ENCODE measurements at places on chromosomes 16 and 17.

DNA sequence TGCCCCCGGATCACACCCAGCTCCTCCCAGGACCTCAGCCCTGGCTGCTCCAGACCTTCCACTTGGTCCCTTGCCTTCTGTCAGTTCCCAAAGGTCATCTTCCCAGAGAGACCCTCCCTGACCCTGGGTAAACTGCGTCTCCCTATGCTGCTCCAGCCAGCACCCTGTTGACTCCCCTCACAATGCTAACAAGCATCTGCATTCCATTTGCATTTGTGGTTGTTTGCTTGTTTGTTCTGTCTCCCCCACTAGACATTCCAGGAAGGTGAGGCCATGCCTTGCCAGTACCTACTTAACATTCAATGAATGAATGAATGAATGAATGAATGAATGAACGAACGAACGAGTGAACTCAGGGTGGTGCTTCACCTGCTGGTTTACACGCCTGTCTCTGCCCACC is 171.2 kb downstream of the WSCD1 start:
- no peak for DNase-seq

DNA sequence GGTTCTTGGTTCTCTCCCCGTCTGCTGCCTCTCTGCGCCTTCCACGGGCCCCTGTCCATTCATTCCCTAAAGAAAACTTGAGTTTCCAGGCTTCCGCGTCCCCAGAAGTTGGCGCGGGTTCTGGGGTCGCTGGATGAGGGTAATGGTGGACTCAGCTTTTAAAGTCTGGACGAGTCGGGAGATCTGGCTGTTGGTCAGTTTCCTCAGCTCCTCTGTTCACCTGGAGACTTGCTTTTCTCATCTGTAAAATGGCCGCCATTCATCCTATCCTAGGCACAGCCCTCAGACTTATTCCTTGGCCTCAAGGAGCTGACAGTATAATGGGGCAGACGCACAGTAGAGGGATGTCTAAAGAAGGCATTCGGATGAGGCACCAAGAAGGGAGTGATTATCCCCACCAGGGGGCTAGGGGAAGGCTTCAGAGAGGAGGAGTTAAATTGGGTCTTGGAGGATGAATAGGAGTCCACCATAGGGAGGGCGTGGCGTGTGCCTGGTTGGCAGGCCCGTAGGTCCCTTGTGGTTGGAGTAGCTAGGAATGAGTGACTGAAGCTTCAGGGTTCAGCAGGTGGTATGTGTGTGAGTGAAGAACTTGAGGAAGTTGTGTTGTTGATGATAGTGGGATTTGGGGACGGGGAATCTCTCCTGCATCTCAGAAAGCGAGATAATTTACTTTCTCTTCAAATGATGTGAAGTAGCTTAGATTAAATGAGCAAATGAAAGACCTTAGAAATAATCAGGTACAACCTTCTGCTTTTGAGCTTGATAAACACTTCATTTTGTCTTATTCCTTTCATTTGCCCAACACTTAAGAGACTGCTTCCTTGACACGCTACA is 652 bp downstream of the VPS35L start:
- DNase-seq = no peak

DNA sequence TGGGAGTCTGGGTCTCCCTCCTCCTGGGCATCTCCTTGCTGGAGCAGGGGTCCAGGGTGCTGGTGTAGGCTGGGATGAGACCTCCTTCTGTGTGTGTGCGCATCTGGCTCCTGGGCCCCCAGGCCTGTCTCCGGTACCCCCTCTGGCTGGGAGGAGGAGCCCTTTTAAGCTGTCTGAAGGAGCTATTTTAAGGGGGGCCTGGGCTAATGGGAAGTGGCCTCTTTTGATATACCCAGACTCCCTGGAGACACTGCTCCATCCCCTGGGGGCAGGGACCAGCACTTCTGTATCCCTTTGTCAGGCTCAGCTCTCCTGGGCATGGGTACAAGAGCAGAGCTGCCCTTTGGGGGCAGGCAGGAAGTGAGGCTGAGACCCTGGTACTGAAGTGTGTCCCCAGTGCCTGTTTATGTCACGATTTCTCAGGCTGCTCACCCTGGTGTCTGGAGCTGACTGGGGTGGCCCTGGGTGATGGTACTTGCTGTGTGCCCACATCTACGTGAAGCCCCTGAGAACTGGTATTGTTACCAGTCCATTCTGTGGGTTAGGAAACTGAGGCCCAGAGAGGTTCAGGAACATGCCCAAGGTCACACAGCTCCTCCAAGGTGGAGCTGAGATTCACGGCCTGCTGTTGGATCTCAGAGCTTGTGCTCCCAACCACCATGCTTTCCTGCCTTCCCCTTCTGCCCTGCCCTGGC is 6.5 kb downstream of the ADCY7 start:
- no peak for DNase-seq

GRCh38 chr17:80798595-80799537 is 192.8 kb upstream of the CHMP6 start:
- DNase-seq = no peak

DNA sequence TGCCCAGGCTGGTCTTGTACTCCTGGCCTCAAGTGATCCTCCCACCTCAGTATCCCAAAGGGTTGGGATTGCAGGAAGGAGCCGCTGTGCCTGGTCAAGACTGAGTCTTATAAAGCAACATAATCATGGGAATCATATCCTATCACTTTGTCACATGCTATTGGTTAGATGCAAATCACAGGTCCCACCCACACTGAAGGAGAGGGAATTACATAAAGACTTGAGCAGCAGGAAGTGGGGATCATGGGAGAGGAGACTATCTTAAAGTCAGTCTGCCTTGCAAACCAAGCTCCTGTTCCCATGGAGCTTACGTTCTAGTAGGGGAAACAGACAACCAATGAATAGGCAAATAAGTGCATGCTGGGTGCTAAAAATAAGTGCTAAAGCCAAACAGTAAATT is 28.3 kb upstream of the TENT4B start:
- no peak for DNase-seq

DNA sequence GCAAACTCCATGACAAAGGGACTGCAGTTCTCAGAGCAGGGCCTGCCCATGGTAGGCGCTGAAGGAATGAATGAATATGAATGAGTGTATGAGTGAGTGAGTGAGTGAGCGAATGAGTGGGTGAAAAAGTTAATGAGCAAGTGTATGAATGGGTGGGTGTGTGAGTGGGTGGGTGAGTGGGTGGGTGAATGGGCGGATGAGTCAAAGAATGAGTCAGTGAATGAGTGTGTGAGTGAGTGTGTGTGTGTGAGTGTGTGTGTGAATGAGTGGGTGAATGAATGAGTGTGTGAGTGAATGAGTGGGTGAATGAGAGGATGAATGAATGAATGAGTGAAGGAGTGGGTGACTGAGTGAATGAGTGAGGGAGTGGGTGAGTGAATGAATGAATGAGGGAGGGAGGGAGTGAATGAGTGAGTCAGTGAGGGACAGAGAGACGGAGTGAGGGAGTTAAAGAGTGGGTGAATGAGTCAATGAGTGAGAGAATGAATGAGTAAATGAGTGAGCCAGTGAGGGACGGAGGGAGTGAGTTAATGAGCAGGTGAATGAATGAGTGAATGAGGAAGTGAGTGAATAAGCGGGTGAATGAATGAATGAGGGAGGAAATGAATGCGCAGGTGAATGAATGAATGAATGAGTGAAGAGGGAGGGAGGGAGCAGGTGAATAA is 11.1 kb upstream of the CHMP6 start:
- no peak for DNase-seq

DNA sequence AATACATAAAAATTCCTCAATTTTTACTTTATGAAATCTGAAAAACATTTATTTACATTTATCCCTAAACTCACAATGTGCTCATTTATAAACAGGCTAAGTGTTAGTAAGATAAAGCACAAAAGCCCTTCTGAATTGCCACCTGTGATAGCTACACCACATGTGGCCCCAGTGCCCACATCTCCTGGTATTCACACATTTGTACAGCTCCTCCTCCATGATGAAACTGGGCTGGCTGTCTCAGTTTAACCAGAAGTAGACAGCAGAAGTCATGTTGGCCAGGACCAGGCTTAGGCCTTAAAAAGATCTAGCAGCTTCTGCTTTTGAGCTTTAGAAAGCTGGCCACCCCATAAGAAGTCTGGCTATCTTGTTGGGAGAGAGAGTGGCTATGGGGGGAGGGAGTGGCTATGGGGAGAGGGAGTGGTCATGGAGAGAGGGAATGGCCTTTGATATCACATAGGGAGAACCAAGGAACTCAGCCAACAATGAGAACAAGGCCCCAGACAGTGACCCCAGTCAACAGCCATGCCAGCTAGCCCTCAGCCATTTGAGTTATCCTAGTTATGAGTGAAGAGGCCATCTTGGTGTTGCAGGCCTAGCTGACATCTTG is 47.4 kb downstream of the CEP95 start:
- DNase-seq = no peak

- no peak for DNase-seq
Measured at GRCh38 chr16:68660359-68660795, 15.3 kb downstream of the CDH3 start.

DNA sequence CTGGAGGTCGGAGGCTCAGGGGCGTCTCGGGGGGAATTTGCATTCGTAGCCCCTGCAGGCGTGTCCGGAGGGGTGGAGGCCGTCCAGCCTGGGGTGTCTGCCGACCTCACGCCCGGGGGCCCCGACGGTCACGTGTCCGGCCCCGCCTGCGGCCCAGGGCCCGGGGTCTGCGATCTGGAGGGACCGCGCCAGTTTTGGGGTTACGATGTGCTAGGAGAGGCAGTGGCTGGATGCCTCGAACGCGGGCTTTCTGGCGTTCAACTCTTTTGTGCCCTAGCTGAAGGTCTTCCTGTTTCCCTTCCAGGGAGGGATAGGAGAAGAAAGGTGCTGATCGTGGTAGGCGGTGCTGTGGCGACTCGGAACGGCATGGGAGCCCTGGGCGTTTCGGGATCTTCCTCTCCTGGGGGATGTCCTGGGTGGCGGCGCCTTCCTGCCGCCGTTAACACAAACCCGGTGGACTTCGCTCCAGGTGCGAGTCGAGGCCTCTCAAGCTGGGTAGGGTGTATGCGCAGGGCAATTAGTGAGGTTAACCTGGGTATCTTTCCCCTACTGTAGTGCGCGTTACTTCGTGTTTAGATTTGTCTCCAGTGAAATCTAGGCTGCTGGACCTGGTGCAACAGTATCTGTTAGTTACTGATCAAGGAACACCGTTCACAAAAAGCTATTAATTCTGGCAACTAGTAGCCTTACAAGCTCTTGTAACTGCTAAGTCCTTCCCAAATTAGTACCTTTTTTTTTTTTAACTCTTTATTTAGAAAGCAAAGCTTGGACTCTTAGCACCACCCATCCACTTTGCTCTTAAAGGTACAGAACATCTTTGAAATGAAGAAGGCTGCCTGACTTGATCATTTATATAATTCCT is 1.3 kb downstream of the AKAP1 start:
- no peak for DNase-seq

DNA sequence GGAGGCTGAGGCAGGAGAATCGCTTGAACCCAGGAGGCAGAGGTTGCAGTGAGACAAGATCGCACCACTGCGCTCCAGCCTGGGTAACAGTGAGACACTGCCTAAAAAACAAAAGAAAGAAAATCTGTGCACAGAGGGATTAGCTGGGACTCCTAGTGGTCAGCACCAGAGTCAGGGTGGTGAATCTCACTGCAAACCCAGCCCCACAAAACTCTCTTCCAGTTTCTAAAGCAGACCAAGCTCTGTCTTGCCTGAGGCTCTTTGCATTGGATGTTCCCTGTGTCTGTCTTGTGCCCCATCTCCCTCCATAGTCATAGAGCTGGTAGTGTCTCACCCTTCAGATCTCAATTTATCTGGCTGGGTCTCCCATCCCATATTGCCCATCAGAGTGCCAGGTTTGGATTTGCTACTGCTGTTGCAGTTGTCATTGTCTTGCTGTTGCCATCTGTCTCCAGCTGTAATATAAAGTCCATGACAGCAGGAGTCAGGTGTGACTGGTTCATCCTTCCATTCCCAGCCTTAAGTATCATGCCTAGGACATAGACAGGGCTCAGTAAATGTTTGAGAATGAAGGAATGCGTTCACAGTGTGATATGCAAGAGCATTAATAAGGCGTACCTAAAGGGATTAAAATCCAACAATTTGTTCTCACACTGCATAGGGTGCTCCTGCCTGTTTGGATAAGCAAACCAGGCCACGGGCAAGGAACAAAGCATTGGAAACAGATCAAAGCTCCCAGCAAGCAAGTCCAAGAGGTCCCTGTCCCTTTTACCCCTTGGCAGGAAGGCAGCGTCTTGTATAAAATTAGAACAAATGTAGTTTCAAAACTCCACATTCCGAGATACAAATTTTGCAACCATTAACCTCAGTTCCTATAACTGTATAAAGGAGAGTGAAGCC is 614.6 kb upstream of the CDH5 start:
- DNase-seq = no peak

DNA sequence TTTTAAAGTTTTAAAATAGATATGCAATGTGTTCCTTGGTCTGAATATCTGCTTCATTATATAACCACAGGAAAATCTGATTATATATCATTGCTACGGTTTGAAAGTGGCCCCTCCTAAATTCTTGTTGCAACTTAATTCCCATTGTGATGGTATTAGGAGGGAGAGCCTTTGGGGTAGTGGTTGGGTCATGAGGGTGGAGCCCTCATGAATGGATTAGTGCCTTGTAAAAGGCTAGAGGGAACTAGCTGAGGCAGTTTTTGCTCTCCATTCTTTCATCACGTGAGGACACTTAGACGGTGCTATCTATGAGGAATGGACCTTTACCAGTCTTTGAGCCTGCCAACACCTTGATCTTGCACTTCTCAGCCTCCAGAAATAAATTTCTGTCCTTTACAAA is 7.6 kb downstream of the ABCA6 start:
- no peak for DNase-seq

GRCh38 chr16:86534779-86535615 is 20.0 kb downstream of the MTHFSD start:
- no peak for DNase-seq

- no peak for DNase-seq
Measured at GRCh38 chr17:63785556-63785955, 11.6 kb downstream of the DDX42 start.

- no peak for DNase-seq
Measured at GRCh38 chr16:88068476-88069396, 117.5 kb downstream of the BANP start.

GRCh38 chr16:77404775-77405174 is 30.1 kb downstream of the ADAMTS18 start:
- DNase-seq = no peak

GRCh38 chr16:30488764-30489605 is 16.4 kb downstream of the ITGAL start:
- DNase-seq = no peak

DNA sequence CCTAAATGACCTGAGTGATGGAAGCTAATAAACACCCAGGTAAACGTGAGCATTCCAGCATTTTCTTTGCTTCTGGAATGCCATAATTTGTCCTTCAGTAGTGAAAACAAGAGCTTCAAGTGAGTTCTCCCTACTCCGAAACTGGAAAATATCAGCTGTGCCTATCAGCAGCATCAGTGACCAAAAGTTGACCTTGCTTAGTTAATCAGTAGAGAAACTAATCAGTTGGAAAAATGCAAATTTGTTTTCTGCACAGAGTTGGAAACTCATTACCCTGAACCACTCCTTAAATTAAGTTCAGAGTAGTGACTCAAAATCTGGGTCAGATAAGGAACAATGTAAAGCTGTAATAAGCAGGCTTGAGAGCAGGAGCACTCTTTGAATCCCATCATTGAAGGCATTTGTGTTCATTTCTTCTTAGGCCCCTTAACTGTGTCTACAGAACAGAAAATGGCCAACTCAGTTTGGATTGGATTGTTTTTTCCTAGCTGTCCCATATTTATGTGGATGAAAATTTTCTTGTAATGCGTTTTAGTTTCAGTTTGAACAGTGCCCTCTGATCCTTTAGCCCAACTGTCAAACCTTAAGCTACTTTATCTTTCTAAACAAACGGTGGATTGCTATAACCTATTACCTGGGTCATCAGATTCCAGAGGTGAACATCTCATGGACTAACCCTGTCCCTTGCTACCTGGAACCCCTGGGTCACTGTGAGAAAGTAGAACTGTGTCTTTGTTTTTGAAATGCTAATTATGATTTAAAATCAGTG is 290.4 kb downstream of the TOX3 start:
- DNase-seq = no peak

GRCh38 chr17:63918305-63918704 is 334 bp downstream of the GH1 start:
- no peak for DNase-seq

Measured in stimulated activated CD8-positive, alpha-beta memory T cell treated with anti-CD3 and anti-CD28 coated beads, Interleukin-2, amount 100 ng/mL, for 1 hour (primary cell).